ENCODE measurements at places on chromosomes 2 and 18. TPM values are rescaled to one million over a fixed set of nuclear protein-coding genes. Genes with fewer than 3 reads are reported as not detected.

DNA sequence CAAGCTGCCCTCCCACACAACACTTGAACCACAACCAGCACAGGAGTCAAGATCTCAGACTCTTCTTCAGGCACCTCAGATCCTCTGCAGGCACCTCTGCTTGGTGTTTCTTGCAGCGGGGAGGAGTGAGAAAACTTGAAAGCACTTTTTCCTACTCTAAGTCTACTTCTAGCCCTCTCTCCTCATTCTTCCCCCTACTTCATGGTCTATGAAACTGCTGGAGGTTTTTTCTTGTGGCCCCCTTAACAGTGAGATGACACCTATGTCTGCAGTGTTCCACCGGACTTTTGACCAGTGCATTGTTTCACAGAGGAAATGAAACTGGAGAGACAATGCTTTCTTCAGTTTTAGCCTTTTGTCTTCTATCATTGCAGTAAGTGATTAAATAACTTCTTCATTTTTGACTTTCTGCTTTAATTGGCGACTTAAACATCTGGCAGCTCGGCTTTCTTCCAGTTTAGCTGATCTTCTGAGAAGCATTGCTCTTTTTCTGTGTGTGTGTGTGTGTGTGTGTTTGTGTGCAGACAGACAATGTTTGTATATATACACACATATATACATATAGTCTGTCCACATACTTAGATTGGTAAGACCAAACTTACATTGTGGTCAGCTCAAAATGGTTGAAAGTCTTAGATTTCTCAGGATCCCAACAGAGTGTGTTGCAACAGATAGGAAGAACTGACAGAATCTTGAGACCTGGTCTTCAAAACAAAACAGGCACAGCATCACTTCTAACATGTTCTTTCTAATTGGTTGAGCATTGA, 1474.0 kb upstream of the TMEFF2 start:
- no peak for DNase-seq
- H3K4me3 ChIP-seq: no peak overlapping the region
- H3K27me3 ChIP-seq: no peaks in the 10 kb centered on the region
- H3K4me1 ChIP-seq: no peaks in the 10 kb centered on the region
- H3K27ac ChIP-seq: no peak overlapping the region
- H3K36me3 ChIP-seq: no peaks in the 10 kb centered on the region

The FOSL2 gene
- total RNA-seq: 38.9 TPM

The CSRNP3 gene
- total RNA-seq: 5.4 TPM

GRCh38 chr2:219607931-219608330, 10.3 kb downstream of the STK11IP start:
- peaks cover 96% of the 10 kb centered on the region for H3K36me3 ChIP-seq
- H3K27me3 ChIP-seq: no peaks in the 10 kb centered on the region
- no peak for DNase-seq
- H3K4me1 ChIP-seq: no peaks in the 10 kb centered on the region

The CTLA4 gene
- total RNA-seq: not detected

DNA sequence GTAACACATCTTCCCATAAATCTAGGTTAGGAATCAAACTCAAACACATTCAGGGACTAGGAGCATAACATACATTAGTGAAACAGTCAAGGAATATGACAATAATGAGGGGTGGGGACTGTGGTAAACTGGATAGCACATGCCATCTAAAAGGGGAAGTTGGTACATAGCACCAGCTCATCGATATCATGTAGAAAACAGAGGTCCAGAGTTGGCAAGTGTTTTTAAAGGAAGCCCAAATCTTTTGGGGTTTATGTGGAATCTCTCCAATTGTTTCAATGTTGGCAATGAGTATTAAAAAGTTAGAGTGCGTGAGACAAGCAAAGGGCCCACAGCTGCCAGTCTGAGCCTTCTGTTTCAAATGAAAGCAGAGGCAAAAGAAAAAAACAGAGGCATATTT, 24.4 kb downstream of the KLF7 start:
- H3K4me3 ChIP-seq: no peak overlapping the region
- H3K27me3 ChIP-seq: no peaks in the 10 kb centered on the region
- no peaks in the 10 kb centered on the region for H3K4me1 ChIP-seq
- H3K27ac ChIP-seq: peak overlapping the region; percentile 84
- H3K36me3 ChIP-seq: no peaks in the 10 kb centered on the region

GRCh38 chr2:3539836-3540235, 18.3 kb downstream of the RNASEH1 start:
- H3K4me1 ChIP-seq: no peaks in the 10 kb centered on the region
- peaks cover 5% of the 10 kb centered on the region for H3K36me3 ChIP-seq
- no peak overlapping the region for H3K27ac ChIP-seq
- no peaks in the 10 kb centered on the region for H3K27me3 ChIP-seq

- H3K27ac ChIP-seq: no peak overlapping the region
- H3K4me1 ChIP-seq: no peaks in the 10 kb centered on the region
- no peaks in the 10 kb centered on the region for H3K27me3 ChIP-seq
- no peak for DNase-seq
These were observed 10.6 kb upstream of the NBAS start for GRCh38 chr2:15571729-15572128.

- no peaks in the 10 kb centered on the region for H3K36me3 ChIP-seq
- peak; percentile 50 for DNase-seq
- no peaks in the 10 kb centered on the region for H3K27me3 ChIP-seq
- H3K27ac ChIP-seq: peak overlapping the region; percentile 98
- H3K4me1 ChIP-seq: peaks cover 60% of the 10 kb centered on the region
These were observed 1.4 kb downstream of the OST4 start for GRCh38 chr2:27069961-27070618.

GRCh38 chr2:207467716-207468347, 61.9 kb upstream of the CREB1 start:
- no peak overlapping the region for H3K4me3 ChIP-seq
- H3K27ac ChIP-seq: no peak overlapping the region
- no peak for DNase-seq
- no peaks in the 10 kb centered on the region for H3K4me1 ChIP-seq
- H3K27me3 ChIP-seq: no peaks in the 10 kb centered on the region

- H3K4me3 ChIP-seq: no peak overlapping the region
- no peak for DNase-seq
- no peaks in the 10 kb centered on the region for H3K27me3 ChIP-seq
These were observed 194.0 kb downstream of the VWC2L start for GRCh38 chr2:214604861-214605260.

The STAT4 gene
- total RNA-seq: 2.3 TPM

The TET3 gene
- 3.3 TPM for total RNA-seq

DNA sequence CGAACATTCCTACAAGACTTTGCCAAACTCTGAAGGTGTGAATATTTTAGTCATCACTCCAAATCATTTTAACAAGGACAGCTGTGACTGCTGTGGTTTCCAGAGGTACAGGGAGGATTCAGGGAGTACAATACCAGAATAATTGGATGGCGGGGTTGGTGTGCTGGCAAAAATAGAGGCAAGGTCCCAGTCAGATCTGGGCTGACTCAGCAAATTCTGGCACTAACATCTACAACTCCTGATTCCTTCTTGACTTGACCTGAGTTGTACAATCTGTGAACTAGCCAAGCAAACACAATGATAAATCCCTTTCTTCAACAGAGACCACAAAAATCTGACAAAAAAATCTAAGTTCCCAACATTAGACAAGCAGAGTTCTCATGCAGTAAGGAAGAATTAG, 40.4 kb downstream of the RMP24 start:
- no peaks in the 10 kb centered on the region for H3K27me3 ChIP-seq
- no peaks in the 10 kb centered on the region for H3K4me1 ChIP-seq
- no peak for DNase-seq
- H3K4me3 ChIP-seq: no peak overlapping the region
- no peak overlapping the region for H3K27ac ChIP-seq
- H3K36me3 ChIP-seq: no peaks in the 10 kb centered on the region

Data from sigmoid colon (tissue), 7 donors.